ENCODE measurements at places on chromosomes 7 and 10.

DNA sequence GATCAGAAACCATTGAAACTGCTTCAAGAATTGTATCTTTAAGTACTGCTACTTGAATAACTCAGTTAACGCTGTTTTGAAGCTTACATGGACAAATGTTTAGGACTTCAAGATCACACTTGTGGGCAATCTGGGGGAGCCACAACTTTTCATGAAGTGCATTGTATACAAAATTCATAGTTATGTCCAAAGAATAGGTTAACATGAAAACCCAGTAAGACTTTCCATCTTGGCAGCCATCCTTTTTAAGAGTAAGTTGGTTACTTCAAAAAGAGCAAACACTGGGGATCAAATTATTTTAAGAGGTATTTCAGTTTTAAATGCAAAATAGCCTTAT is 14.7 kb downstream of the HNRNPA2B1 start:
- no peak for DNase-seq

DNA sequence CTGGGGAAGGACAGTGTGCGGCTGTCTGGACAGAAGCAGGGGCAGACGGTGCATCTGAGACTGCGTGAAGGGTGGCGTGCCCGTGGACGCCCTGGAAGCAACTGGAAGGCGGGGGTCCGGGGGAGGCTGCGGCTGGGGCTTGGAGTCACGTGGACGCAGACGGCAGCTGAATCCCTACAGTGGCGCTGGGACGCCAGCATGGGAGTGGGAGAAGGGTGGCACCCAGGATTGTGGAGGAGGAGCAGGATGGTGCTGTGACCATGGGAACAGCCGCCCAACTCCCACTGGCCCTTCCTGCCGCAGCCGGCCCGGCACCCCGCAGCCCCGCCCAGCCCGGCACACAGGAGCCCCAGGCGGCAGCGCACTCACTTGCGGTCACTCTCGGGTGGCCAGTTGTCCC is 9.7 kb downstream of the INTS1 start:
- no peak for DNase-seq

GRCh38 chr7:135922263-135922662 is 54.9 kb downstream of the MTPN start:
- DNase-seq, result no peak

GRCh38 chr7:5693529-5693928 is 87.9 kb downstream of the RNF216 start:
- DNase-seq, result no peak

- DNase-seq, result no peak
These were observed 84.5 kb upstream of the SMNDC1 start for GRCh38 chr10:110389255-110389654.

DNA sequence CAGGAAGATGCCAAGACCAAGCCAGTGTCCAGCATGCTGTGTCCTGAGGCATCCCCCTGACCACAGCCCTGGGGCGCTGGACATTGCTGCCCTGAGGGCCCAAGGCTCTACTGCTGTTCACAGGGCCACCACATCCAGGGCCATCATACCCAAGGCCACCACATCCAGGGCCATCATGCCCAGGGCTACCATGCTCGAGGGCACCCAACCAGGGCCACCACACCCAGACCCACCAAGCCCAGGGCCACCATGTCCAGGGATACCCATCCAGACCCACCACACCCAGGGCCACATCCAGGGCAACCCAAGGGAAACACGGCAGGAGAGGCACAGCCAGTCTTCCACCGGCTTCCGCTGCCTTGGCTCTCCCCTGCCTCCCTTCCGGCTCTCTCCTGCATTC is 17.1 kb downstream of the STK32C start:
- DNase-seq, result no peak

DNA sequence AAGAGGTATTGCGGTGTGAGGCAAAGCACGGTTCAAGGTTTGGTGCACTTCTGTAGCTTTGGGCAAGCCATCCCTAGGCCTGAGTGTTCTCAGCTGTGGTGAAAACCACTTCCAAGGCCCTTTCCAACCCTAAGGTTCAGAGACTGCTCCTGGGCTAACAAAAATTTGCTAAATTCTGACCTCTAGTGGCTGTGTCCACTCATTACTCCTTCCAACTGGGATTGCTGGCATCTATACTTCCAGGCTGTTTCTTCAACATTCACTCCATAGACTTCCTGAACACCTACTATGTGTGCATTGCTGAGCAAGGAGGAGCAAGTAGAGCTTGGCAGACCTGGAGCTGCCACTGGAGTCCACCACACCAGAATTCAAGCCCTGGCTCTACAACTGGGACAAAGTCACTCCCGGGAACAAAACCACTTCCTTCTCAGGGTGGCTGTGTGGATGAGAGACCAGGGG is 29.3 kb upstream of the SH3PXD2A start:
- DNase-seq, result no peak

- DNase-seq, result no peak
These were observed 16.3 kb downstream of the VOPP1 start for GRCh38 chr7:55556031-55556430.

DNA sequence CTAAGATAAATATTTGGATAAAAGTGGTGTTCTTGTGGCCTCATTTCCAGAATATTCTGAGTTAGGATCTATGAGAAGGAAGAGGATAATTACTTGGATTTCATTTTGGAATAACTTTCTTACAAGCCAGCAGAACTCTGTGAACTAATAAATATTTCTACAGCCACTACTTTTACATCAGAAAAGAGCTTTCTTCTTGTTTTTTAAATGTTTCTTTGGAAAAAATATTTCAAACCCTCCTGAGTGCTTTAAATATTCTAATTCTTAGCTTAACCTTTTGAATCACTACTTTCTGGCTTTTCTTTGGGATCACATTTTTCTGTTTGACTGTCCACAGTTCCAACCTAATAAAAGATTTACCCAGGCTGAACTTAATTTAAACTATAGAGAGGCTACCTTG is 279.2 kb upstream of the PHYHIPL start:
- DNase-seq, result no peak

GRCh38 chr10:71952745-71953144 is 11.4 kb upstream of the CHST3 start:
- no peak for DNase-seq

- DNase-seq, result no peak
These were observed 9.7 kb upstream of the AKR1C2 start for GRCh38 chr10:5013385-5013784.

GRCh38 chr10:28778524-28778923 is 101.2 kb downstream of the BAMBI start:
- no peak for DNase-seq

DNA sequence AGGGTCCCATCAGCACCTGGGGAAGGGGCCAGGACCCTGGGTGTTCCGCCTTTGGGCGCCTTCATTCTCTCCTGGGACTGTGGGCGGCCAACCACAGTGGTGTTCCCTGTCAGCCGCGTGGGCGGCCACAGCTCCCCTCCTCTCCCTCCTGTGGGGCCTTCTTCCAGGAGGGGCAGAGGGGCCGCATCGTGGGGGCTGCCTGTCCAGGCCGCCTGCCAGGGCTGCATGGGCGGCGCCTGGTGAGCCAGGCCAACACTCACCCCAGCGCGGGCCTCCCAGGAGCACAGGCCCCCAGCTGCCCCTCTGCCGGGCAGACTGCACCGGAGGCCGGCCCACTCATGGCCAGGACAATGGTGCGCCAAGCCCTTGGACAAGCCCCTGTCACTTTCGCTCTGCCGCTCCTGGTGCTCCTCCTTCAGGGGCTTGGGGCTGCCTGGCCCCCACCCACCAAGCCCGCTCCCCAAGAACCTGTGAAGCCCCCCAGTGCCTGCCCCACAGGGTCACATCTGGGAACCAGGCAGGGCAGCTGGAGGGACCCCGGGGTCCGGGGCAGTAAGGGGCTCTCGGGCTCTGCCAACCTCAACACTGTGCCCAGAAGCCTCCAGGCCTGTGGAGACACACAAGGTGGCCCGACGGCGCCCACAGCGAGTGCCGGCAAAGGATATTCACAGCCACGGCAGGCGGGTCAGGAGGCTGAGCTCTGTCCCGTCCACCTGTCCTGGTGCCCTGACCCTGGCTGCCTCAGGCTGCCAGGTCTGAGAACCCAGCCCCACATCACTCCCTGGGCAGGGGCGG is 42.8 kb downstream of the AP5Z1 start:
- DNase-seq, result no peak

DNA sequence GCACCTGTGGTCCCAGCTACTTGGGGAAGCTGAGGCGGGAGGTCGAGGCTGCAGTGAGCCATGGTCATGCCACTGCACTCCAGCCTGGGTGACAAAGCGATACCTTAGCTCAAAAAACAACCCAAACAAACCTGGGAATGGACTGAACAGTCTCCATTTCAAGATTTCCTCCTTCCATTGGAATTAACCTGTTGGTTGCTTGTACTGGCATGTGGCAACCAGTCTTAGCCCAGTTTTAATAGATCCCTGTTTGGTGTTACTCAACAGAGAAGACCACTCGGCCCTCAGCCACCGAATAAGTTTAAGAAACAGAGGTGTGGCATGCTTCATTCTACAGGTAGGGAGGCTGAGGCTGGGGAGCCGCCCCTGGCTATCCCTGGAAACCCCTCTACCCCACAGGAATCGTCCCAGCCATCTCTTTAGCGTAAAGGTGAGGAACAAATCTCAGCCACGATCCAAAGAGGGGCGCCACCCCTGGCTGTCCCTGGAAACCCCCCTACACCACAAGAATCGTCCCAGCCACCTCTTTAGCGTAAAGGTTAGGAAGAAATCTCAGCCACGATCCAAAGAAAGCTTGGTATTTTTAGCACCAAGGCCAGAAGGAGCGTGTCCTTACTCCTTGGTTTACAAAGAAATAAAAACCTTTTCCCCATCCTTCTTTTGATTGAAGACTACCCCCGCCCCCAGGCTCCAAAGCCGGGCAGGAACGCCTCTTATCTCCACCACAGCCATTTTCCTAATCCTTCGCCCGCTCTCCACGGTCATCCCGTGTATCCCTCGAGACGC is 861 bp upstream of the TSPAN14 start:
- no peak for DNase-seq

DNA sequence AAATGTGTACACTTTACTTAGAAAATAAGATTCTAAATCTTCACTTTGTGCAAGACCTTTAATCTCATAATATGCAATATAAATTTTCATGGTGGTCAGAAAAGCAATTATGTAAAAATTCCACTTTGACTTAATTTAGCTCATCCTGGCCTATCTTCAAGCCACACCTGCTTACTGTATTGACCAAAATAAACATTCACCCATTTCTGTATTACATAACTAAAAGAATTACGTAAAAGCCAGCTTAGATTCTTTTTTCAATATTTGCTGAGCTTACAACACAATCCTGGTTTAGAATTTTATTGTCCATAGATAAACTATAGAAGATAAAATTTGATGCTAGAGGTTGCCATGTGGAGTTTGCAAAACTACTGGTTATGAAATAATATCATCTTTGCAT is 172.9 kb upstream of the GRM3 start:
- DNase-seq, result no peak

GRCh38 chr7:95693551-95694333 is 78.6 kb upstream of the DYNC1I1 start:
- DNase-seq, result no peak

GRCh38 chr7:100141555-100141949 is 7.2 kb upstream of the LAMTOR4 start:
- DNase-seq, result no peak

DNA sequence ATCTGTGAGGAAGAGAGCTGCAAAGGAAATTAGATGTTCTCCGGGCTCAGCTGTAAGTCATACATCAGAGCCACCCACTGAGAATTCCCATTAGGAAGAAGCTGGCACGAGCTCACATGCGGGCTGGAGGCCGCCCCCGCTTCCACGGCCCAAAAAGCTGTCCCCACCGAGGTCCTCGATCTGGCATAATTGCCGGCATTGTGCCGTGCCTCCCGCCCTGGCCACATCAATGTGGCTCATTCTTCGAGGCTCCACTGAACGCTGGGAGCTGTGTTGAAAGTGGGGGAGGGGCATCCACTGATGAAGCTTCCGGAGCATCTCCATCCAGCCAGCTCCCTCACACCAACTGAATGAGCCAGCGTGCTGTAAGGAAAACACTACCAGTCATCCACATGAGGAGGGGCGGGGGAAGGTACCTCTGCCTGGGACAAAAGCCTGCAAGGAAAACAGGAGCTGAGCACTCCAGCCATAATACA is 173.1 kb downstream of the PTPRN2 start:
- no peak for DNase-seq

- peak; percentile 89 for DNase-seq
These were observed 52.3 kb downstream of the HECW1 start for GRCh38 chr7:43164757-43165156.

DNA sequence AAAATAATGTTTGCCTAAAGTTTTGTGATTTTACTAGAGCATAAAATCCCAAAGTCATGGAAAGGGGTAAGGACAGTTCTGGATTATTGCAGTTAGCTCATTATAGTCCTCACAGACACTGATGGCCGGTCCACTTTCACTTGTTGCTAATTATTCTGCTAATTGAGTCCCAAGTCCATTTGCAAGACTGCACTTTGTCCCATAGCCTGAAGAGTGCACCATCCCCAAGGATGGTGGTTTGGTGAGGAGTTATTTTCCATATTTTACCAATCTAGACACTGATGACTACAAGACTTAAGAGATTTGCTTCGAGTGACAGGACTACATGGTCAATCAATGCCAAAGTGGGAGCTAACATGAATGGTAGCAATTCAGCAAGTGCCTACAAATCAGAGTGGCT is 181.8 kb upstream of the CACNA2D1 start:
- no peak for DNase-seq

DNA sequence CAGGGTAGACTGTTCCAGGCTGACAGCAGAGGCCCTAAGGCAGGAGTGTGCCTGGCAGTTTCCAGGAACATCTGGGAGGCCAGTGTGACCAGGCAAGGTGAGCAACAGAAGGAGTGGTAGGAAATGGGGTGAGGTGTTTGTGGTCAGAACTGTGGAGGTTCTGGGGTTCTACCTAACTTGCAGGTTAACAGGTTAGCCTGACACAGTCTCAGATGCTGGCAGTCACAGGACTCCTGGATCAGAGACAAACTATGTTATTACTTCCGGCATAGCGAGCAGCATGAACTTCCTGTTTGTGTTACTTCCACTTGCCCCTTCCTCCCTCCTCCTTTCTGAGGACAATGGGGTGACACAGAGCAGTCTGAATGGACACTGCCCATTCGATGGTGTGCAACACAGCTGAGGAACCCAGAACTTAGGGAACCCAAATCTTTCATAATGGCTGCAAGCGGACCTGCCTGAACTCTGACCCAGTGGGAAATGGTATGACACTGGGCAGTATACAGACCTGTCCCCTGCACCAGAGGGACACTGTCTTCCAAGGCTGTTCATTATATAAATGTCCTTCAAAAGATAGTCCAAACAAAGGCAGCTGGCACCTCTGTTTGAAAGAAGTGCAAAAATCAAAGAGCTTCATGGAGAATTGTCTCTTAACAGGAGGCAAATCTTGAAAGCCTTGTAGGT is 3.9 kb upstream of the SAR1A start:
- no peak for DNase-seq

- DNase-seq, result no peak
These were observed 8.3 kb downstream of the AEBP1 start for GRCh38 chr7:44112231-44112996.

- DNase-seq, result no peak
These were observed 17.1 kb downstream of the IKZF1 start for GRCh38 chr7:50321487-50322067.

- DNase-seq, result no peak
These were observed 27.2 kb downstream of the INSIG1 start for GRCh38 chr7:155324918-155325235.

DNA sequence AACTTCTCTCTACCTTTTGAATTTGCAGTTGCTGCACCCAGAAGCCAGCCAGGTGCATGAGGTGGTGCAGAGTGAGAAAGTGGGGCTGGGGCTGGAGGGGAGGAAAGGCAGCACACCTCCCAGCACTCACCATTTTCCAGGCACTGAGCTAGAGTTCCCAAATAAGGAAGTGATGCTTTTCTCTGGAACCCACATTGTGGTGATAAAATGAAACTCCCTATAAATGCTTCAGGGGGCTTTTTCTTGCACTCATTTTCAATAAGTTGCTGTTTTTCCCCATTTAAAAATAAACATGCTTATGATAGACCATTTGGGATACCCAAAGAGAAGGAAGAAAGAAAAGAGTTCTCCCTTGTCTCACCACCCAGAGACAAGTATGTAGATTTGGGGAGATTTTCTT is 42.8 kb upstream of the TNS3 start:
- DNase-seq, result no peak
